ENCODE measurements at places on chromosomes 11 and 22. TPM values are rescaled to one million over a fixed set of nuclear protein-coding genes. Genes with fewer than 3 reads are reported as not detected.

GRCh38 chr11:20159466-20160381 lies 551 bp downstream of the DBX1 start:
- DNase-seq, result no peak

- DNase-seq, result no peak
Measured at GRCh38 chr22:17237038-17237668, 17.9 kb upstream of the ADA2 start.

DNA sequence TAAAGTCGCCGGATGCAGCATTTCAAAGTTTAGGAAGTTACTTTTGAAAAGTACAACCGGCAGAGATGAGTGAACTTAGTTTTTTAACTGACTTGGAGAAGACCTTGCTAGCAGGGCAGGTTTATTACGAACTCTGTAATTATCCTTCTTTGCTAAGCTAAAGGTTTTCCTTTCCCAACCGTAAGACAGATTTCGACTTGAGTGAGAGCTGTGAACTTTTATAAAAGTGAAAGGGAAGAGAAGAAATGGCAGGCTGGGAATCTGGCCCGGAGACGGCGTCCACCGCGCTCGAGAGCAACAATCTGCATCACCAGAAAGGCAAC lies 659 bp upstream of the TEAD1 start:
- no peak for DNase-seq

DNA sequence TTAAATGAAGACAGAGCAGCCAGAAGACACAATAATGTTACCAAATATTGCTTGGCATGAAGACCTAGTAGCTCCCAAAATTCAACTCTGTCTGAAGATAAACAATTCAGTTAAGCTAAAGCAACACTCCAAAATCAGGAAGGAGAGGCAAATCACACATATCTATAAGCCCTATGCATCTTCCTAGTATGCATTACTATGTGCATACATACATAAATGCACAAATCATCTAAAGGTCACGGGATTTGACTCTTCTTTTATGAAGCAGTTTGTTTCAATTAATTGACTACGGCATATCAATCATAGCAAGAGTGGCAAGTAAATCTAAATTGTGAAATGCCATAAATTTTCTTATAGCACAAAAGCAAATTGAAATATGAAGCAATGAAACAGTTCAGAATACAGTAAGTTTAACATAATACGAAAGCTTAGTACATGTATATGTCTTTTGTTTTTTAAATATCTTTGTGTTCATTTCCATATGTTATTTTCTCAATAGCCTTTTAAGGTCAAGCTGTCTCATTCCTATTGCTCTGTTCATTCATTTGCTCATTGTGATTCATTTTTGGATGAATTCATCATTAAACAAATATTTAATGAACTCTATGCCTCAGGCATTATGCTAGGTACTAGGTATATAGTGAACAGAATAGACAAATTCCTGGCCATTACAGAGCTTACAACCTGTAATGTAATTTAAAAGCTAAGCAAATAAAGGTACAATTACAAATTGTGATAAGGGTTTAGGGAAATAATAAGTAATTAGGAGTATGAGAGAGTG lies 540.5 kb downstream of the DLG2 start:
- DNase-seq, result no peak

GRCh38 chr11:72174302-72175070 lies 17.5 kb upstream of the FOLR1 start:
- no peak for DNase-seq

GRCh38 chr22:40346185-40347118 lies at the start of gene ADSL:
ADSL (plus strand) TSS chr22:40346500; CDS start chr22:40346559, 59 bp downstream.
- DNase-seq, result peak; percentile 89

PATE4 gene
- not detected for total RNA-seq

DDI1 gene
- not detected for total RNA-seq

LZTR1 gene
- total RNA-seq, result 24.5 TPM
